ENCODE measurements at places on chromosomes 4 and X.

GRCh38 chr4:169899295-169899694 is 126.9 kb downstream of the MFAP3L start:
- no peak for DNase-seq

DNA sequence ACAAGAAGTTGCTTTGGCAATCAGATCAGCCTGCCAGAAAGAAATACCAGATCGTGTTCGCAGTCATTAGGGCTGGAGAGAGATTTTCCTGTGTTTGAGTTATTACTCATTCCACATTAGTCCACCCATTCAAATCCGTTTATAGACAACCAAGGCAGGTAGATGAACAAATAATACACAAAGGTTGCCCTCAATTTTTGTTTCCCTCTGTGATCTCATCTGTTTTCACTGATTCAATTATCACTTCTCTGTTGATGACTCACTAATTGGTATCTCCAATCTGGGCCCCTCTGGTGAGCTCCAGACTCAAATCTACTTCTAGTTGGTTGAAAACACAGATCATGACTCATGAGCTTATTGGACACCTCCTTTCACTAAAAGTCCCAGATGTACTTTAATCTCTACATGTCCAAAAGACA is 54.5 kb downstream of the CHM start:
- DNase-seq = no peak

DNA sequence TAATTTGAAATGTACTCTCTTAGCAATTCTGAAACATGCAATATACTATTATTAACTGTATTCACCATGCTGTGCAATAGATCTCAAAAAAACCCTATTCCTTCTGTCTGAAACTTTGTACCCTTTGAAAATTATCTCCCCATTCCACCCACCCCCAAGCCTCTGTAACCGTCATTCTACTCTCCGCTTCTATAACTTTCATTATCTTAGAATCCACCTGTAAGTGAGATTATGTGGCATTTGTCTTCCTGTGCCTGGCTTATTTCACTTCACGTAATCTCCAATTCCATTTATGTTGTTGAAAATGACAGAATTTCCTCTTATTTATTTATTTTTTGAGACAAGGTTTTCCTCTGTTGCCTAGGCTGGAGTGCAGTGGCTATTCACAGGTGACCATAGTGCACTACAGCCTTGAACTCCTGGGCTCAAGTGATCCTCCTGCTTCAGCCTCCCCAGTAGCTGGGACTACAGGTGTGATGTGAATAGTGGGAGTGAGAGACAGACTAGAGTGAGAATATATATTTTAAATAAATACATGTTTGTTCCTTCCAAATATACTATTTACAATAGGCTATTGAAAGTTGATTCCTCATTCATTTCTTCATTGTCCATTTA is 30.5 kb downstream of the VSIG4 start:
- no peak for DNase-seq

DNA sequence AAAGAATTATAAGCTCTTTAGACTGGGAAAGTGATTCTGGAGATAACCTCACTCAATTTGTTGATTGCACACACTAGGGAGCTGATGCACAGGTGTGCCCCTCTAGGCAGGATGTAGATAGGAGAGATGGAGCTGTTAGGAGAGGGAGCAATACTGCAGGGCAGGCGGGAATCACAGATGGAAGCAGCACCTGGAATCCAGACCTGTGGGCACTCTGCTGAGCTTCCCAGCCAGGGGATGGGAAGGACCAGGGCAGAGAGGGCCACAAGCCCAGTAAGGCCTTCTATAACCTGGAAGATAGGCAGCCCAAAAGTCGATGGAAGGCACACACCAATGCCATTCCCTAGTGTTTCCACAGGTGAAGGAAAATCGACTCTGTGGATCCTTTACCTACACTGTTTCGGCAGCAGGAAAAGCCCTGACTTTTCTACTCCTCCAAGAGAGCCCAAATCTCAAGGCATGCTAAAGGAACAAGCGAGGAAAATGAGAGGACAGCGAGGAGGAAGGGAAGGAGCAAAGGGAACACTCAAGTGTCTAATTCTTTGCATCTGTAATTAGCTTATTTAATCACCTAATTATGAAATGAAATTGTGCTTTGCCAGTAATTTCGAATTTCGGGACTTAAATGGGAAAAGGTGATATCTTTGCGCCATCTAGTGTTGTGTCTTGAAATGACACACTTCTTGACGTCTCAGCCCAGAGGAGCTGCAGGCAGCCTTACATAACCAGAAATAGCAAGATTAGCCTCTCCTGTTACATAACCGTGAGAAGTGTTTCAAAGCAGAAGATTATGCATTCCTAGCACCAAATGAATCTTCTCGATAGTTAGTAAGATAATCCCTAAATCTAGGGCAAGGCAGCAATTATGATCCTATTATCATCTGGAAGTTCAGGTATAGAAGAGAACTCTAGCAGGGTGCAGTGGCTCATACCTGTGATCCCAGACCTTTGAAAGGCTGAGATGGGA is 31.0 kb upstream of the TLR3 start:
- peak; percentile 57 for DNase-seq

DNA sequence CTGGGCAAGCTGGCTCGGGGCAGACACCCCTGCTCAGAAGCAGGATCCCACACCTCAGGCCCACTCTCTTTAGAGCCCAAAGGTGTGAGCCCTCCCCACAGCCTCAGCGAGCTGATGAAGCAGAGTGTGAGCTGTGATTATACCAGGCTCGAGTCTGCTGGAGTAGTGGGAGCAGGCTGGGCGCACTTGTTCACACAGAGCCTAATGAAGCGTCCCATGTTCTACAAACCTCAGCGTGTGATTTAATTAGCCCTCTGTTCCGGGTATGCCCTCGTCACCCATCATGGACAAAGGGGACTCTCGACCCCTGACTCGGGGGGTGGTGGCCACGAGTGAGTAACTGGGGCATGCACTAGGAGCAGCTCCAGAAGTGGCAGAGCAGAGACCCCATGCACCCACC is 62.3 kb downstream of the PPP2R2C start:
- DNase-seq = no peak

DNA sequence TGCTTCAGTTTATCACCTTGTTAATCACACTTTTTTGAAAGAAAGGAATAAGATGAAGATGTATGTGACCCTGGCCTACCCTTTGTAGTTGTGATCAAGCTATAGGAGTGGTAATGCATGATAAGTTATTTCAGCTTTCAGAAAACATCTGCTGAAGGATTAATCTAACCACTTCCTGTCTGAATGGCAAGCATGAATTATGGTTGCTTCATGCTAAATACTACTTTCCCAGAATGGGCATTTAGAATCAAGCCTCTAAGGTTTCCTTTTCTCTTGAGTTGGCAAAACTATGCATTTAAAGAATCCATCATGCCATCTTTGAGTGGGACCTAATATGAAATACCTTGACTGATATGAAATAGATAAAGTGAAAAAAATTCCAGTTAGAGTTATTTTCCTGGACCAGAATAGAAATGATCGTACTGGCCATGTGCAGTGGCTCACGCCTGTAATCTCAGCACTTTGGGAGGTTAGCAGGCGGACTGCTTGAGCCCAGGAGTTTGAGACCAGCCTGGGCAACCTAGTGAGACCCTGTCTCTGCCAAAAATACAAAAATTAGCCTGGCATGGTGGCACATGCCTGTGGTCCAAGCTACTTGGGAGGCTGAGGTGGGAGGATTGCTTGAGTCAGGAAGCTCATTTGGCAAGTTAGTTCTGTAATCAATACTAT is 59.1 kb downstream of the ANXA3 start:
- DNase-seq = peak; percentile 36

DNA sequence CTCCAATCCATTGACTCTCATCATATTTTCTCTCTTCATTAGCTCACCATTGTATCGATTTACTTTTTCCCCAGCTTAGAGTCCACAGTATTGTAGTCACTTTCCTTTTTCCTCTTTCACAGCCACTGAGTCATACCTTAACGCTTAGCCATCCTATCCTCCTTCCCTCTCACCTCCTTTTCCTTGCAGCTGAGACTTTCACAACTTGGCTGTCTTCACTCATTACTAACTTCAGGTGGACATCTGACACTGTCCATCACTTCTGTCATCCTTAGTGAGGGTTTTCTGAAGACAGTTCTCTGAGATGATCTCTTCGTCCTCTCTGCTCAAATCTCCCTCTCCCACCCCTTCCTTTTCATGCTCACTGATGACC is 70.5 kb upstream of the ESX1 start:
- no peak for DNase-seq

DNA sequence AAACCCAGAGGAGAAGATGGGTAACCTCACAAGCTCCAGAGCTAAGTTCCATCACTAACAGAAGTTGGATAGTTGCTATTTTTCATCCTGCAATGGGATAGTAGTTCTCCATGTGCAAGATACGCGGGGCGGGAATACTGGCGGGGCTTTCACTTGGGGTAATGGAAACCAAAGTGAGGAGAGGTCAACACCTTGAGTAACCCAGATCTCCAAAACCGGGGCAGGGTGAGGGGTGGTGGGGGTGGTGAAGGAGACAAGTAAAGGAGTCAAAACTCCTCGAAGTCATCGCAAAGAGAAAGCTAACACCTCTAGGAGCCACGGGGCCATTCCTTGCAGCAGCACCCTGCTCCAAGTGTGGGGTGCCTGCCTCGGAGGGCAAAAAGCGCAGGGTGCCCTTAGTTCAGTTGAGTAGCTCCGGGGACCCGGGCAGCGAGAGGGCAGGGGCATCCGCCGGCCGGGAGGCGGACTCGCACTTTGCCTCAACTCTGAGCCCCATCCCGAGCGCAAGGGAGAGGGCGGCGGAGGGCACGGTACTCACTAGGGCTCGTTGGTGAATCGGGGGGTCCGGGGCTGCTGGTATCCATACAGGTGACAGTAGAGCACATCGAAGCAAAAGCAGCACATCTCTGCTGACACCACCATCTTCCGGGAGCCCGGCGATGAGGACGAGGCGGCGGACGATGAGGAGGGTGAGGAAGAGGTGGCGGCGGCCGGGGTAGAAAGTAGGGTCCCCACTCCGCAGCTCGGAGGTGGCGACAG is 645 bp downstream of the AMMECR1 start:
- DNase-seq = no peak

GRCh38 chr4:110508827-110509710 is 33.1 kb downstream of the ENPEP start:
- DNase-seq = peak; percentile 20

GRCh38 chr4:138055890-138056289 is 186.3 kb downstream of the SLC7A11 start:
- no peak for DNase-seq
